ENCODE measurements at places on chromosomes 11 and 22.

DNA sequence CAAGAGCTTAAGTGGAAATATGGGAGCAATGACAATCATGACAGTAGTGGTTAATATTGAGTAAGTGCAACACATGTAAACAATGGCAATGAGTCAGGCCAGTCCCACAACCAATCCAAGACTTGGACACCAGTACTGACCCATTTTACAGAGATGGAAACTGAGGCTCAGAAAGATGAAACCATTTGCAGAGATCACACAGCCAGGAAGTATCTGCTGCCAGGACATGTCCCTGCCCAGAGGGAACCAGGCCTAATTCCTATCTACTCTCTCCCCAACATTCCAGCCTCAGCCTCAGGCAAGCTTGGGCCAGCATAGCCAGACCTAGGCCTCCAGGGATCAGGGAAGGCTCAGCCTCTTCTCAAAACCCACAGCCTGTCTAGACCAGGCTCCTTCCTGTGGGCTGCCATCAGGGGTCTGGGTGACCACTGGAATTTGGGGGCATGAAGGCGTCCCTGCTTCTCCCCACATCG lies 395.1 kb downstream of the MN1 start:
- ATAC-seq: no peak

DNA sequence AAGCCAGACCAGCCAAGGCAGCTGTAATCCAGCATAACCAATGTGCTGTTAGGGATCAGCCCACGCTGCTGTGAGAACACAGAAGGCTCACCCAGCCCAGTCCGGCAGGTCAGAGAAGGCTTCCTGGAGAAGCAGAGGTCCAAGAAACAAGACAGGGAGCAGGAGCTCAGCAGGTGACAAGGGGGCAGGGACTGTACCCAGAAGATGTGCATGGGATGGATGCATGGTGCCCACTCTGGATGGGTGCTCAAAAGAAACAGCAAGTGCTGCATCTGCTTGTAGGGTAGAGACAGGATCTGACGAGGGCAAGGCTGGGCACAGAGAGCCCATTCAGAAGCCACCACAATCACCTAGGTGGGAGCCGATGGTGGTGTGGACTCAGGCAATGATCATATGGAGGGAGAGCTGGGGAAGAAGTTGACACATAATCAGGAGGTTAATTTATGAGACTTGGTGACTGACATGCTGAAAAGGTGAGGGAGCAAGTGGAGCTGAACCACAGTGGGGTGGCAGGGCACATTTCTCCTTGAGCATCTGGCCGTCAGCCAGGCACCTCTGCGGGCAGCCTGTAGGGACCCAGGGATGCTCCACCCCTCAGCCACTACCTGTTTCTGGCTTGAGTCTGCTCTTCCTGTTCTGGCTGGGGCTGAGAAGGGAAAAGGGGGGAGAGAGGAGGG lies 102.3 kb upstream of the DRD2 start:
- no peak for ATAC-seq

GRCh38 chr11:131884461-131885073 lies 514.2 kb downstream of the NTM start:
- ATAC-seq: no peak

- ATAC-seq: no peak
These were observed 37.7 kb downstream of the RTL6 start for GRCh38 chr22:44460287-44460686.

Data from activated CD4-positive, CD25-positive, alpha-beta regulatory T cell treated with anti-CD3 and anti-CD28 coated beads, Interleukin-2, amount 50 U/mL, for 24 hours (primary cell).